SHP77 (cell line): ENCODE measurements at places on chromosomes 6 and 20.

DNA sequence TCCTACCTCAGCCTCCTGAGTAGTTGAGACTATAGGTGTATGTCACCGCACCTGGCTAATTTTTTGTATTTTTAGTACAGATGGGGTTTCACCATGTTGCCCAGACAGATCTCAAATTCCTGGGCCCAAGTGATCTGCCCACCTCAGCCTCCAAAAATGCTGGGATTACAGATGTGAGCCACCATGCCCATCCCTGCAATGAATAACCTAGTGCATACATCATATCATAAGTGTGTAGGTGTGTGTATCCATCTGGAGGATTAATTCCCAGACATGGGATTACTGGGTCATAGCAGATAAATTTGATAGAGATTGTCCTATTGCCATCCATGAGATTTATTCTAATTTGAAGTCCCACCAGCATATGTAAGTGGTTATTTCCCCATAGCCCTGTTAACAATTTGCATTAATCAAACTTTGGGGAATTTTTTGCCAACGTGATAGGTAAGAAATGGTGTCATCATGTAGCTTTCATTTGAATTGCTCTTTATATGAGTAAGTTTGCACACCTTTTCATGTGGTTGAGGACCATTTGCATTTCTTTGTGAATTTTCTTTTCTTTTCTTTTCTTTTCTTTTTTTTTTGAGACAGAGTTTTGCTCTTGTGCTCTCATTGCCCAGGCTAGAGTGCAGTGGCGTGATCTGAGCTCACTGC is 29.9 kb upstream of the BACH2 start:
- DNase-seq = no peak

- DNase-seq = no peak
Observed at GRCh38 chr20:22616551-22616950, 32.2 kb upstream of the FOXA2 start.

DNA sequence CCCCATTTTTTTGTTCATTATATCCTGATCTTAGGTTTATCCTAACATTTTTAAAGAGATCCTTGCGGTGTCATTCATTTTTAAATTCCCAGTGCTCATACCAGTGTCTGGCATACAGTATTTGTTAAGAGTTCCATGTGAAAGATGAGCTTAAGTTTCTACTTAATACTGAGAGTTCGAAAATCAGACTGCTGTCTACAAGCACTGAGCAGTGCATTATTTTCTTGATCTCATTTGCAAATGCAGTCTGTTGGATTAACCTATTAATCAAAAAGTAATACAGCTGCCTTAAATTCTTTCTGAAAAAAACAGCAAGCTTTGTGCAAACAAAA is 663 bp downstream of the COQ3 start:
- no peak for DNase-seq

GRCh38 chr20:14531786-14532185 is 194.4 kb upstream of the FLRT3 start:
- DNase-seq = no peak

- no peak for DNase-seq
Observed at GRCh38 chr6:117265410-117266256, at the start of gene VGLL2. Gene VGLL2, plus strand, starts transcription at chr6:117265558. Its CDS starts 206 bp downstream, at chr6:117265764.

DNA sequence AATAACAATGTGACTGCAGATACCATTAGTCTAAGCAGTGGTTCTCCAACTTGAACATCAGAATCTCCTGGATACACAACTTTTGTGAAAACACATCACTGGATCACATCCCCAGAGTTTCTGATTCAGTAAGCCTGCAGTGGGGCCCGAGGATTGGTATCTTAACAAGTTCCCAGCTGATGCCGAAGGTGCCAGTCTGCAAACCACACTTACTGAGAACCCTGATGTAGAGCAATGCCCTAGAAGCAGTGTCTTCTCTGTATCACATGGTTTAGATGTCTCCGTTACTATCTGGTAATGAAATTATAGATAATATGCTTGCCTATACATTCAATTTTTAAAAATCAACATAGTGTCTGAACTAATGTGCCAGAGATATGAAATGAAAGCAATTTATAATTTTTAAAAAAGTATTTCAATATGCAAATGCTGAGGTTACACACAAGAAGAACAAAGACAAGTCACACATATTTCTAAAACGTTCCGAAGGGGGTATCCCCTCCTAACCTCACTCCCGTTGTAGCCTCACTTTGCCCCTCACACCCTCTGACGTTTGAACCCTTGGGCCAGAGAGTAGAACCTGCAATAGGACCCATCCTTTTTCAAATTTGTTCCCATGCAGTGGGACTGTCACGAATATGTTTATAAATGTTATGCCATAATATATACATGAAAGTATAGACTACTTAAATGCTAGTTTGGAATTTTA is 115.4 kb upstream of the SAMD5 start:
- DNase-seq = no peak

DNA sequence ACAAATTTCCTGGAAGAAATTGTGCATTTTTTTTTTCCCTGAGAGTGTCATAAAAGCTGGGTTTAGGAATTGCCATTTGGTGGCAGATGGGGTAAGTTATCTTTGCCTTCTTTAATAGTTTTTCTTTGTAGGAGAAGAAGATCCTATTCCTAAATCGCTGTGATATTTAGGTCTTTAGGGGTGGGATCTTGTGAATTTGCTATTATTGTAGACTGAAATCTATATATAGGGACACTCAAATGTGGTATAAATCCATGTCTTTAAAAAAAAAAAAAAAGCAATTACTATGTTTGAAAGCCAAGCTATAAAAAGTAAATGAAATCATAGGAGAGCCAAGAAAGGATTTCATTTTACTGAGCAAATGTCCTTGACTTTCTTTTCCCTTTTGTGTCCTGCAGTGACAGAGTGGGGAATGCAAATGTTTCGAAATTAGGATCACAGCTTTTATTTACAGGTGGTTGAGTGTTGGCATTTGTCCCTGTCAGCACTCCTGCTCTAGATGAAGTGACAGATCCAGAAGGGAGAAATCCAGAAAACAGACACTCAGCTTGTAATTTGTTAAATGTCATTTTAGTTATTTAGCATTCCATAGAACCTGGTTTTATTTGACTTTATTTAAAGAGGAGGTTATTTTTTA is 29.4 kb downstream of the TIAM2 start:
- no peak for DNase-seq

- no peak for DNase-seq
Observed at GRCh38 chr6:37492236-37492972, 7.3 kb downstream of the CCDC167 start.

DNA sequence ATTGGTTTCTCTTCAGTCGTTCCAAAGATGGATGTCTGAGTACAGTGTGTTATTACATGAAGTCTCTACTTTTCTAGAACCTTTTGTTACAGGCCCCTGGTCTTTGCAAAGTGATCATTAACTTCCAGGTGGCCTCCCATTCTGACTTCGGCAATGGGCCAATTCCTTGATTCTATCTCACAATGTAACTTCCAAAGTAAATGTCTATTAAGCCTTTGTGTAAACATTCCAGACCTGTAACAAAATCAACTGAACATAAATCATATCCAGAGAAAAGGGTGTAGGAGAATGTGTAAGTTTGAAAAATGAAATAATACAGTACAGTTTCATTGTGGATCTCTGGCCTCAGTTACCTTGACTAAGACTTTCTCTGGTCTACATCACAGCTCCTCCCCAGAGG is 187.8 kb upstream of the JAG1 start:
- peak; percentile 47 for DNase-seq

- peak; percentile 12 for DNase-seq
Observed at GRCh38 chr20:4171538-4172116, 156.3 kb upstream of the RNF24 start.

GRCh38 chr6:170225852-170226417 is 64.9 kb downstream of the DLL1 start:
- DNase-seq = no peak

DNA sequence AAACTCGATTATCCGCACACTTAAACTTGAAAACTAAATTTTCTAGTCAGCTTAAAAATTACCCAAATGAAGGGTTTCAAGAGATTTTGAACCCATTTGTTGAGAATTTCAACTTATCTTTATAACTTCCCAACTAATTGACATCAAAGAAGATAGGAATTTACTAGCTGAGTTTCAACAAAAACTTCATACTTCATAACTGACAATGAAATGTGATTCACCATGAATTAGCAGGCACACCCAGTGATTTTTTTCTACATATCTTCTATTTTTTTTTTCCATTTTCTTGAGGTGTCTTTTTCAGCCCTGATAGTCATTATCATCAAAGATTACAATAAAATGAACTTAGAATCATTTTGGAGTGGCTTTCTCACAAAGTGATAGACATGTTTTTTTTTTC is 26.7 kb downstream of the TNFAIP3 start:
- no peak for DNase-seq

- DNase-seq = no peak
Observed at GRCh38 chr6:105746509-105746908, 339.6 kb upstream of the PRDM1 start.
